ENCODE measurements at places on chromosomes 1 and 21. TPM values are rescaled to one million over a fixed set of nuclear protein-coding genes. Genes with fewer than 3 reads are reported as not detected.

DNA sequence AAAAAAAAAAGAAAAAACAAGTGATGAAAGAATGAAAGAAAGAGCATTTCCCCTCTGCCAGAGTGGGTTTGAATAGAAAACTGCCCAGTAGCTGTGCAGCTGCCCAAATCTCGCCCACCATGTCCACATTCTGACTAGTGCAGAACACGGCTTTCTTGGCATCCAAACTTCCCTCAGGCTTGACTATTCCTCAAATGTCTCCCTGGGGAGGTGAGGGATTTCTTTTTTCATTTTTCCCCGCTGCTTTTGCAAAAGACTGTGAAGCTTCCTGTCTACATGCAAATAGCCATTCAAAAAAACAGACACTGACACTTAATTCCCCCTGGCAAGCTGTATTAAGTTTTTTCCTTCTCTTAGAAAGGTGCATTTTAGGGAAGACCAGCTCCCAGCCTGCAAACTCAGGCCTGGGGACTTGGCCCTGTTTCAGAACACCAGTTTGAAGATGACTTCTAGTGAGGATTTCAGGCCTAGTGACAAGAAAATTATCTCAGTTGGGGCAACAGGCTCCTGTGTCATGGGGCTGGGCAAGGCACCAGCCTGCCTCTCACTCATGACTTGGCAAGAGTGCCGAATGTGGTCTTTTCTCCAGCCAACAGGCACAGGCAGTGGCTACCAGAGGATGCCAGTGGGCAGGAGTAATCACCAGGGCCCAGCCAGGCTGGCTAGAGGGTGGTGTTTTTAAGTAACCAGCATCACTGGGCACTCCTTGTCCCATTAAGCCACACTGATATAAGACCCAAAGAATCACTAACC is 178.1 kb upstream of the NFIA start:
- no peak for DNase-seq

DNA sequence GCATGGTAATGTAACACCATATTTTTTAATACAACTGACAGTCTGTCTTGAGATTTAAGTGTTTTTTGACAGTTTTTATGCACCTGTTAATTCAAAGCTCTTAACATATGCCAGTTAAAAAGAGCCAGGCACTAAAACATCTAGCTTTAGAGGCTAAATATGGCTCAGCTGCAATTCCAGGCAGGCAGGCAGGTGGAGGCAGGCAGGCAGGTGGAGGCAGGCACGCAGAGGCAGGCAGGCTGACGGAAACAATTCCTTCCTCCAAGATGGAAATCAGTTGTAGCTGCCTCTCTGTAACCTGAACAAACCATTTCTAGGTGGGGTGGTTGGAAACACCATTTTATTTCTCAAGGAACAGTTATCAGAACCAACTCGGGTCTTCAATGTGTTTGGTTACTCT is 51.2 kb downstream of the GORAB start:
- DNase-seq, result no peak

- DNase-seq, result no peak
Measured at GRCh38 chr21:34736116-34736874, 67.5 kb downstream of the CLIC6 start.

- peak; percentile 41 for DNase-seq
Measured at GRCh38 chr1:23745515-23745914, 2.2 kb downstream of the ELOA start.

DNA sequence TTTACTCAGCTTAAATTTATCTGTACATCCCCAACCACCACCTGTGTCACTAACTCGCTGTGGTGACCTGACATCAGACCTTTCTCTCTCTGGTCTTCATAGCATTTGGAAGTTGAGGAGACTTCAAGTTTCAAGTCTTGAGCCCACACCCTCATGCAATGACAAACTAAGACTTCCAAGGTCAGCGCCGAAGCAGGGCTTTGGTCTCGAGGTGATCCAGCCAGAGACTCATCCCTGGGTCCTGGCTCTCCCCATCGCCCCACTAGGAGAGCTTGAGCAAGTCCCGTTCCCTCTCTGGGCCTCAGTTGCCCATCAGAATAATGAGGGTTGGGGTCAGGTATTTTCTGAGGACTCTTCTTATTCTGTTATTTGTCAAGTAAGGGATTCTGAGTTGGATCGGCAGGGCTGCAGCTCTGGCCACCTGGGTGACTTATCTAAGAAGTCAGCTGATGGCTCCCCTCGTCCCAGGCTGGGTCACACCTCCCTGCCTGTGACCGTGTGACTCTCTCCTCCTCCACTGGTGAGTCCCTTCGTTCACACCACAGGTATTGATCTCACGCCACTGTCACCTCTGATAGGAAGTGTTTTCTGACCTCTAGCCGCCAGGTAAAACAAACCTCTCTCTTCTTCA is 143.7 kb upstream of the RUNX3 start:
- DNase-seq, result no peak

DNA sequence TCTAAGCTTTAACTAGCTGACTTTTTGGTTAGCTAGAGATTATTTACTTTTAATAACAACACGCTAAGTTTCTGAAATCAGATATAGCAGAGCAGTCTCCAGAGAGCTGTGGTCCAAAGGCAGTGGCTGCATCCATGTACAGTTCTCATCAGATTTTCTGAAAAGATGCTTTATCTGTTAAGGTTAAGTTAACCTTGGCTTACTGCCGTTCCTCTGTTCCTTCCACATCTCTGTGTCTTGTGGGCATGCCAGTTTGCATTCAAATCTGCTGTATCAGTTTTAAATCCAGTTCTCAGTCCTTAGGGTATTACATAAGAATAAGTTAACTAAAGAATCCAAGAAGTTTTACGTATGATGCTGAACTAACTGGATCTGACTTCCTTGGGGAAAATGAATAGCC is 46.8 kb downstream of the SPATA46 start:
- no peak for DNase-seq

- no peak for DNase-seq
Measured at GRCh38 chr1:43438953-43439581, 14.7 kb downstream of the HYI start.

GRCh38 chr1:221105578-221105977 is 226.3 kb downstream of the HLX start:
- DNase-seq, result no peak

GRCh38 chr1:26723013-26723991 is 27.5 kb downstream of the ARID1A start:
- DNase-seq, result peak; percentile 90

- no peak for DNase-seq
Measured at GRCh38 chr1:187665483-187665882, 836.7 kb downstream of the PLA2G4A start.

DNA sequence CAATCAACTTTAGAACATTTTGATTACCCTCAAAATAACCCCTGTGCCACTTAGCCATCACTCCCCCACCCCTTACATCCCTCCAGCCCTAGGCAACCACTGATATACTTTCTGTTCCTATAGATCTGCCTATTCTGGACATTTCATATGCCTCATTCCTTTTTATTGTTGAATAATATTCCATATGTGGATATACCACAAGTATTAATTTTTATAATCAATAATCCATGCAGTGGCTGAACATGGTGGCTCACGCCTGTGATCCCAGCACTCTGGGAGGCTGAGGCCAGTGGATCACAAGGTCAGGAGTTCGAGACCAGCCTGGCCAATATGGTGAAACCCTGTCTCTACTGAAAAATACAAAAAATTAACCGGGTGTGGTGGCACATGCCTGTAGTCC is 20.1 kb upstream of the MED18 start:
- DNase-seq, result no peak

DNA sequence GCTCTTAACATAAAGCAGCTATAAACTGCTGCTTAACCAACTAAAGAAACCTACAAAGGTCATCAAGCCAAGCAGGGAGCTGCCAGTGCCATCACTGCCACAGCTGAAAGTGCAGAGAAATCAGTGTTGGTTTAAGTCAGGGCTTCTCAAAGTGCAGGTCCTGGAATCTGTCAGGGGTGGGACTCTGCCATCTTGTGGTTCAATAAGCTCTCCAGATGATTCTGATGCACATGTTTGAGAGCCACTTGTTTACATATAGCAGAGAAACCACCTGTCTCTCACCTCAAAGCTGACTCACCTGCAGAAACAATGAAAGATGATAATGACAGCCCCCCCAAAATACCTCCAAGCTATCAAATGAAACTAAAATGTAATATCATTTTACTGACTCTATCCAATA is 49.3 kb downstream of the SH3GLB1 start:
- peak; percentile 51 for DNase-seq

DNA sequence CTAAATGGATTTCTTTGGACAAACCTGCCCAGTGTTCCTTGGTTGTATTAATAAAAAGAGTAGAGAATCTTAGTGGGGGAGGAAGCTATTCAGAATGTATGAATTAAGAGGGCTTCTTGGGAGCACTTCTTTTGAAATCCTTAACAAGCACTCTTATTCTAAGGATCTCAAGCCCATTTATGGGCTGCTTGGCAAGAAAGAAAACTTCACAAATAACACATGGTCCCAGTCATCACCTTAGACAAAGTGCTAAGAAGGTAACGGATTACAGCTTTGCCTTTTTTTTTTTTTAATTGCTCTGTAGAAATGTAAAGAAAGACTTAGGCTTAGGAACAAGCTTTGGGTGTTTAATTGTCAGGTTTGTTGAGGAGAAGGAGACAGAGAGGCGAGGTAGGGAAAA is 76.6 kb upstream of the IPO9 start:
- DNase-seq, result no peak

- DNase-seq, result no peak
Measured at GRCh38 chr1:55310505-55310971, 95.4 kb upstream of the USP24 start.

DNA sequence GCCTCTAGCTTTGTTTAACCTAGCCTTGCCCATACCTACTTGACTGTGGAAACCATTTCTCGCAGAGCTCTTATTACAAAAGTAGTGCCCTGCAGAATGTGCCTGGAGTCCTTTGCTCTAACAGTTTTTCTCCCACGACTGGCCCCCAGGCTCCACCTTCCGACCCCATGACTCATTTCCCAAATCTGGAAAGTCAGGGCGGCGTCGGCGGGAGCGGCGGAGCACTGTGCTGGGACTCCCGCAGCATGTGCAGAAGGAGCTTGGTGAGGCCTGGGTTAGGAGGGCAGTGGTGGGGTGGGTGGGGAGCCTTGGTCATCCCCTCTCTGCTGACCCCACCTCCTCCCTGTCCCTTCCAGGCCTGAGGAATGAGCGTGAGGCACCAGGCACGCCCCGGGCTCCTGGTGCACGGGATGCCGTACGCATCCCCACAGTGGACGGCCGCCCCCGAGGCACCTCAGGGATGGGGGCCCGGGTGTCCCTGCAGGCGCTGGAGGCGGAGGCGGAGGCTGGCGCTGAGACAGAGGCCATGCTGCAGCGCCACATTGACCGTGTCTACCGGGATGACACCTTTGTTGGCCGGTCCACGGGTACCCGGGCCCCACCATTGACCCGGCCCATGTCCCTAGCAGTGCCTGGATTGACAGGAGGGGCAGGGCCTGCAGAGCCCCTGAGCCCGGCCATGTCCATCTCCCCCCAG is 47.5 kb downstream of the YARS1 start:
- DNase-seq, result no peak

- no peak for DNase-seq
Measured at GRCh38 chr1:219293410-219293809, 119.7 kb downstream of the LYPLAL1 start.

DNA sequence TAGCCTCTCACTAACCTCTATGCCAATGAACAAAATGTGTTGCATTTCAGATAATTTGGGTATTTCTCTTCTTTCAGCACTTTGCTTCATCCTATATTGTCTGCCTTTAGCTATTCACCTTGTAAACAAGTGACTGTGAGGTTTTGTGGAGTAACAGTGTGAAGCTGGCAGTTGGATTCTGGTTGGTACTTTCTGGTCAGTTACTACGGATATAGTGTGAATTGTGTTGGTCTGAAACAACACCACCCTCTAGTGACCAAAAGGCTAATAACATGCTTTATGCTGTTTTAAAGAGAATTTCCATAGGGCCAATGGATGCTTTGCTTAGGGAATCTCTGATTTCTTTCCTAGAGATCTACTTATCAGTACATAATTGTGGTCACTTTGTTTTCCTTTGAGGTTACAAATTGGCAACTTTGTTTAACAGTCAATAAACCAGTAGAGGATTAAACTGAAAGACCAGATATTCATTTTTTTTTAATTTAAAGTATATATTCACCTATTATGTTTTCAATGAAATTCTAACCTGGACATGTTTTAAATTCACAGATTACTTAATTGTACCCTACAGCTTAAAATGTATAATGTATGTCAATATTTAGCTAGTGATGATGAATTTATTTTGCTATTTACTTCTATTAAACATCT is 2.5 kb upstream of the PTGER3 start:
- DNase-seq, result peak; percentile 86

GRCh38 chr1:247111700-247112478 is 7.7 kb upstream of the ZNF669 start:
- DNase-seq, result peak; percentile 67

DNA sequence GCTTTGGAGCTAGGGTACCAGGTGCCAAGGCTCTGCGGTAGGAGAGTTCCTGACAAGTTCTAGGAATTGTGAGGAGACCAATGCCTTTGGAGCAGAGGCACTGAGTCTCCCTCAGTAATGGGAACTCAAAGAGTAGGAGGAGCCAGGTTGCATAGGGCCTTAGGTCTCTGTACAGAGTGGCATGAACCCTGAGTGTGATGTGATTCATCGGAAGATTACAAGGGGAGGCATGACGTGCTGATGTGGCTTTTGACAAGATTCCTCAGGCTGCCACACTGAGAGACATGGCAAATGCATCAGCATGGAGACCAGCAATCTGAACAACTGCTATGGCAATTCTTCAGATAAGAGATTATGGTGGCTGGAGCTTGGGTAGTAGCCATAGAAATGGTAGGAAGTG is 94.6 kb upstream of the SLC44A3 start:
- no peak for DNase-seq

GRCh38 chr1:161357073-161357472 is 10.6 kb downstream of the CFAP126 start:
- no peak for DNase-seq

GRCh38 chr1:10516925-10517676 is 42.4 kb downstream of the PEX14 start:
- no peak for DNase-seq

DNA sequence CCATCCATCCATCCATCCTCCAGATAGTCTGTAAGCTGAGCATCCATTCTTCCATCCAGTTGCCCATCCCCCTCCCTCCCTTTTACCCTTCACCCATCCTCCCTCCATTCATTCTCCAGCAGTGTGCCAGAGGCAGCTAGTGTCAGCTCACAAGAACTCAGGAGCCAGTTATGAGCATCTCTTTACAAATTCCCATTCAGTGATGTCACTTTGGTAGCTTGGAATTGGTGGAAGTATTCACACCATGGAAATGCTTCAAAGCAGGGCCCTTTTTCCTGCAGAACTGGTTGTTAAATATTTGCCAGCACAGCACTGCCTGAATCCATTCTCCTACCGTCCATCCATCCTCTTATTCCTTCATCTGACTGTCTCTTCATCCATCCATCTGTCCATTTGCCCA is 72.5 kb downstream of the ARHGEF10L start:
- DNase-seq, result no peak

GRCh38 chr1:184388971-184389370 is 2.1 kb downstream of the C1orf21 start:
- no peak for DNase-seq

Gene APCS
- not detected for total RNA-seq

Gene OLIG2
- total RNA-seq, result 0.04 TPM

Gene ELAPOR1
- total RNA-seq, result 2.1 TPM

Gene PCSK9
- 275 TPM for total RNA-seq

Gene S100A14
- total RNA-seq, result not detected

Gene CFHR1
- total RNA-seq, result not detected

Gene HES3
- 49.7 TPM for total RNA-seq
